ENCODE measurements at places on chromosomes 1 and 21. TPM values are rescaled to one million over a fixed set of nuclear protein-coding genes. Genes with fewer than 3 reads are reported as not detected.

The PATJ gene
- polyA plus RNA-seq: 17.4 TPM

The SMIM1 gene
- polyA plus RNA-seq: not detected

The ADAMTS5 gene
- polyA plus RNA-seq: not detected

The PRELP gene
- not detected for polyA plus RNA-seq

The ATF3 gene
- 0.73 TPM for polyA plus RNA-seq

The PPP1R8 gene
- polyA plus RNA-seq: 31.7 TPM

The CBR3 gene
- 23.7 TPM for polyA plus RNA-seq

The F13B gene
- polyA plus RNA-seq: not detected

The OR2L8 gene
- not detected for polyA plus RNA-seq

The BRINP3 gene
- polyA plus RNA-seq: not detected

The XCL2 gene
- 2.5 TPM for polyA plus RNA-seq

The UTS2 gene
- polyA plus RNA-seq: not detected

The TRIM63 gene
- not detected for polyA plus RNA-seq

The ALX3 gene
- polyA plus RNA-seq: not detected

The HAO2 gene
- not detected for polyA plus RNA-seq

The OR2T29 gene
- polyA plus RNA-seq: not detected

The IER5 gene
- 31.0 TPM for polyA plus RNA-seq

The OR2T33 gene
- not detected for polyA plus RNA-seq

The TNFSF4 gene
- polyA plus RNA-seq: 0.06 TPM

The PCBP3 gene
- polyA plus RNA-seq: 1.4 TPM

The PLOD1 gene
- polyA plus RNA-seq: 6.5 TPM

The LMO4 gene
- polyA plus RNA-seq: 34.8 TPM
